Inflammatory macrophage treated with lipopolysaccharide for 4 hours (primary cell): ENCODE measurements at places on chromosomes 2 and 18.
A peak's percentile ranks its signal among the peaks of the same experiment; 100 is the strongest.

DNA sequence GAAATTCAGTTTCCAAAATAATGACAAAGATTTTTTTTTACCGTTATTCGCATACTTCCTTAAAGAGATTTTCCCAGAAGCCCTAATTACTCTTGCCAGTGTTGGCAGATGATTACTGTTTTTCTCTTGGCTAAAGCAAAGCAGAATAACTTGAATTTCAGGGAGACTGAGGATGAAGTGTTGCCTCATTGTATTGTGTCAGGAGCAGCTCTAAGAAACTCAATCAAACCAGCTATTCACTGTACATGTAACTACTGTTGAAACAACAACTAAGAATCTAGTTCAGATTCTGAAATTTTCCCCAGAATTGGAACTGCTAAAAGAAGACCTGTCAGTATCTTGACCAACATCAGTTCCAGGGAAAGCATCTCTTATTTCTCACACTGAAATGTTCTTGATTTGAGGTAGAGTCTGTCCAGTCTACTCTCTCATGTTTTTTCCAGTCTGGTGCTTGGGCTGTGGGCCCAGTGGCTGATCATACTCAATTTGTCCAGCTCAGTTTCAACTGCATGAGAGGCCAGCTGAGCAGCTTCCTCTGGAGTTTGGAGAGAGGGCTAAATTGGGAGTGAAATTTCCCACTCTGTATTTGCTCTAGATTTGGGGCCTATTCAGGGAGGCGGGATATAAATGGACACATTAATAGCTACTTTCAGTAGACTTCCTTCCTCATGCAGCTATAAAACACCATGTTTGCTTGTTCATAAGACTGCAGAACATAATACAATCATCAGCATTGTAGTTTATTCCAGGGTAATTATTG, 78.5 kb downstream of the PPP1R1C start:
- DNase-seq: no peak

- no peak for DNase-seq
These were observed 75.6 kb upstream of the STAM2 start for GRCh38 chr2:152251211-152251610.

- DNase-seq: no peak
These were observed 30.2 kb downstream of the NYAP2 start for GRCh38 chr2:225429717-225430116.

GRCh38 chr2:102895376-102895775, 133.5 kb downstream of the TMEM182 start:
- DNase-seq: peak; percentile 61
